ENCODE measurements at places on chromosomes 5 and 9.

GRCh38 chr9:92612292-92612691 is 57.6 kb downstream of the IPPK start:
- no peak for DNase-seq
- peaks cover 18% of the 10 kb centered on the region for H3K36me3 ChIP-seq
- no peak overlapping the region for H3K4me3 ChIP-seq
- H3K4me1 ChIP-seq, result no peaks in the 10 kb centered on the region

DNA sequence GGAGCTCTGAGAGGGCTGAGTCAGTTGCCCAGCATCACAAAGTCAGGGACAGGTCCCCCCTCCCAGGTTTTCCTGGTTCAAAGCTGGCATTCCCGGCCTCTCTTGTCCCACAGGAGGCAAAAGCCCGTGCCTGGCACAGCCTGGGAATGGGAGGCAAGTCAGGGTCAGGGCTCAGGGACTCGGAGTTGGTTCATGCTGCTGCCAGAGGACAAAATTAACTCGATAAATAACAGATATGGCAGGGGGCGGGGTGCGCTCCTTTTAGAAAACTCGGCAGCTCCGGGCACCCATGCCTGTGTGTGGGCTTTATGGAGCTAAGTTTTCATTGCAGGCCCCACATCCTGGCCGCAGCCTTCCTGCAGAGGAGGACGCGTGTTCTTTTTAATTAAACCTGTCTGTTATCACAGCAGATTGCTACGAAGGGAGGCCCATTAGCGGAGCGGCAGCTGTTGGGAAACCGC is 62.8 kb upstream of the LMX1B start:
- no peaks in the 10 kb centered on the region for H3K27me3 ChIP-seq
- no peak for DNase-seq
- no peak overlapping the region for H3K4me3 ChIP-seq
- no peak overlapping the region for H3K27ac ChIP-seq

DNA sequence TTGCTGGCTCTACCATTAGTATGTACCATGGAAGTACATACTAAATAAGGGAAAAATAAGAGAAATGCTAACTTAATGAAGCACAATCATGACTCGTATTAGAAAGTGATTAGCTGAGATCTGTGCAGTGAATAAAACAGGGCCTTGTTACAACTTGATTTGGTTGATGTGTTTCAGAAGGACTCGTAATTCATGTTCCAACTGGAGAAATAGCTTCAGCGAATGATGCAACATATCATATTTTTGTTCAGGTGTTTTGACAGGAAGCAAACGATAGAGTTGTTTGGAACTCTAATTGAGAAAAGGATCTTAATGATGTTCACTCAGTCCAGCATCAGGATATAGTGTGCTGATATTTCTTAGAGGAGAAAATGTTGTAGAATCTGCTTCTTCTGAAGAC is 474.6 kb upstream of the WWC1 start:
- no peaks in the 10 kb centered on the region for H3K27me3 ChIP-seq
- H3K4me3 ChIP-seq, result no peak overlapping the region
- peak overlapping the region; percentile 94 for H3K27ac ChIP-seq
- no peak for DNase-seq
- H3K36me3 ChIP-seq, result no peaks in the 10 kb centered on the region

GRCh38 chr5:13246053-13246452 is 698.4 kb downstream of the DNAH5 start:
- H3K36me3 ChIP-seq, result no peaks in the 10 kb centered on the region
- no peak overlapping the region for H3K4me3 ChIP-seq
- no peak for DNase-seq
- peaks cover 6% of the 10 kb centered on the region for H3K4me1 ChIP-seq
- H3K27ac ChIP-seq, result no peak overlapping the region

GRCh38 chr9:4678679-4679267 is 596 bp upstream of the CDC37L1 start:
- no peaks in the 10 kb centered on the region for H3K27me3 ChIP-seq
- no peaks in the 10 kb centered on the region for H3K36me3 ChIP-seq
- H3K4me3 ChIP-seq, result peak overlapping the region; percentile 68
- H3K27ac ChIP-seq, result peak overlapping the region; percentile 71
- no peak for DNase-seq
- peaks cover 21% of the 10 kb centered on the region for H3K4me1 ChIP-seq

DNA sequence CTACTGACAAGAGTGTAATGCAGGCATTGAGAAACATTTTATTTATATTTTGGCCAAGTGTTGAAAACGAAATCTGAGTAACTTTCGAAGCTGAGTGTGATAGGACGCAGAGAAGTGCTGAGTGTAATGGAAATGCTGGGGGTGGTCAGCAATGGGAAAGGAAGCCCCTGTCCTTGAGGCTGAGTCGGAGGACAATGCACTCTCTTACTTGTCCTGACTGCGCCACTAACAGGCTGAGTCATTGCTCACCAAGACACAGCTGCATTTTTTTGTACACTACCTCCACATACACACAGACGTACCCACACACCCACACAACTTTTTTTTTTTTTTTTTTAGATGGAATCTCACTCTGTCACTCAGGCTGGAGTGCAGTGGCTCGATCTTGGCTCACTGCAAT is 637.7 kb downstream of the SLCO4C1 start:
- H3K4me1 ChIP-seq, result no peaks in the 10 kb centered on the region
- H3K27ac ChIP-seq, result no peak overlapping the region
- peaks cover 13% of the 10 kb centered on the region for H3K27me3 ChIP-seq

GRCh38 chr5:14138608-14139540 is 4.3 kb upstream of the TRIO start:
- no peak overlapping the region for H3K4me3 ChIP-seq
- H3K36me3 ChIP-seq, result no peaks in the 10 kb centered on the region
- no peaks in the 10 kb centered on the region for H3K4me1 ChIP-seq
- DNase-seq, result no peak
- H3K27ac ChIP-seq, result no peak overlapping the region

DNA sequence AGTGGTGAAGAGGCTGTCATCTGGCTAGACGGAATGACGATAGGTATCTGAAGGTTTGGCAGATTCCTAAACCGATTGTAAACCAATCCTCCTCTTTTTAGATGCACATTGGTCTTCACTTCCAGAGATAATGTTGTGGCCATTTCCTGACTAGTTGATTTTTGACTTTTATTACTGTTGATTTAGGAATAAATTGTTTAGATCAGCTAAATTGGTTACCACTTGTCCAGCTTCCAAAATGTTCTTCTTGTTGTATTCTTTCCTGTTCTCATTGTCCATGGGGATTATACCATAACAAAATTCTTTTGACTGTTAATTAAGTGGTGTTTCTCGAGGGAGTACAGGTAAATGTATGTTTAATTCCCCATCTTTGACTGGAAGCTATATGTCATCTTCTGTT is 119.7 kb downstream of the MACROH2A1 start:
- H3K4me3 ChIP-seq, result no peak overlapping the region
- H3K36me3 ChIP-seq, result no peaks in the 10 kb centered on the region
- H3K4me1 ChIP-seq, result peaks cover 3% of the 10 kb centered on the region
- no peak overlapping the region for H3K27ac ChIP-seq

- no peak overlapping the region for H3K27ac ChIP-seq
- H3K27me3 ChIP-seq, result no peaks in the 10 kb centered on the region
- no peaks in the 10 kb centered on the region for H3K4me1 ChIP-seq
- no peak for DNase-seq
- H3K4me3 ChIP-seq, result no peak overlapping the region
- H3K36me3 ChIP-seq, result no peaks in the 10 kb centered on the region
These were observed 94.2 kb downstream of the CYLC2 start for GRCh38 chr9:103089357-103089756.

GRCh38 chr5:145118127-145118526 is 717.0 kb downstream of the PRELID2 start:
- H3K4me3 ChIP-seq, result no peak overlapping the region
- no peak for DNase-seq
- no peaks in the 10 kb centered on the region for H3K4me1 ChIP-seq
- H3K27ac ChIP-seq, result no peak overlapping the region
- H3K36me3 ChIP-seq, result no peaks in the 10 kb centered on the region

DNA sequence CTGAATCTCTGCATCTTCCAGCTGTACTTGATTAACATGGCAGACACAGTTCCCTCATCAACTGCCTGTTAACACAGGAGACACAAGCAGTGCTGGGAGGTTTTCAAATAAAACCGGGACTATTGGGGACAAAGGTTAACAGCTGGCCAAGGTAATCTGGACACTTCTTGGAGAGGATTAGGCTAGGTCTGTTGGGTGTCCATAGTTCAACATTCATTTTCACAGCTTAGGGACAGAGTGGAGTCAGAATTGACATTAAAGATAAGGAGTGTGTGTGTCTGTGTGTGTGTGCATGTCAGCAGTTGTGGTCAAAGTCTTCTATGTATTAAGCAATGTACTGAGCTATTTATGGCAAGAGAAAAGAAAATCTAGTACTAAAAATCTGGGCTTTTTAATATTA is 216.2 kb downstream of the MED10 start:
- no peaks in the 10 kb centered on the region for H3K27me3 ChIP-seq
- no peak overlapping the region for H3K27ac ChIP-seq
- H3K4me1 ChIP-seq, result peaks cover 29% of the 10 kb centered on the region
- no peaks in the 10 kb centered on the region for H3K36me3 ChIP-seq
- no peak for DNase-seq

- H3K4me3 ChIP-seq, result no peak overlapping the region
- H3K27ac ChIP-seq, result no peak overlapping the region
- no peaks in the 10 kb centered on the region for H3K36me3 ChIP-seq
- peaks cover 6% of the 10 kb centered on the region for H3K27me3 ChIP-seq
- no peaks in the 10 kb centered on the region for H3K4me1 ChIP-seq
- no peak for DNase-seq
These were observed 156.6 kb downstream of the SLF1 start for GRCh38 chr5:94775088-94775487.

GRCh38 chr9:130497139-130497538 is 52.4 kb downstream of the ASS1 start:
- DNase-seq, result no peak
- peaks cover 3% of the 10 kb centered on the region for H3K36me3 ChIP-seq
- no peaks in the 10 kb centered on the region for H3K4me1 ChIP-seq
- no peaks in the 10 kb centered on the region for H3K27me3 ChIP-seq
- H3K27ac ChIP-seq, result no peak overlapping the region

- H3K27ac ChIP-seq, result no peak overlapping the region
- no peaks in the 10 kb centered on the region for H3K4me1 ChIP-seq
- DNase-seq, result no peak
These were observed 59.7 kb downstream of the PPP2R2B start for GRCh38 chr5:146818822-146819221.

GRCh38 chr9:110213413-110214044 is 5.6 kb upstream of the C9orf152 start:
- no peaks in the 10 kb centered on the region for H3K4me1 ChIP-seq
- no peaks in the 10 kb centered on the region for H3K27me3 ChIP-seq
- H3K4me3 ChIP-seq, result no peak overlapping the region
- no peaks in the 10 kb centered on the region for H3K36me3 ChIP-seq

DNA sequence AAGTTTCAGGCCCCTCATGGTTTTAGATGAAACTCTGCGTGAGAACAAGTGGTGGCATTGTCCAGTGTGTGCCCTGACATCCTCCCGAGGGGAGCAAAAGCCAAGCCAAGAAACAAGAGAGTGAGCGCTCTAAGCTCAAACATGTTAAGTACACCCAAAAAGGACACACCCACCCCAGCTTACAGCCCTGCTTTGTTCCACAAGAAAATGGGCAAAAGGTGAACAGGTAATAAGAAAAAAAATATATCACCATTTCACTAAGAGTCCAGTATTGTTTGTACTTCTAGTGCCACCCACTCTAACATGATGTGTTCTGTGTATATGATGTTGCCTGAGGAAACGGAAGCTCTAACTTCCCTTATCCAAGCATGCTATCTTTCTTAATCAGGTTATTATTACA is 278.2 kb downstream of the SLIT3 start:
- no peak for DNase-seq
- no peaks in the 10 kb centered on the region for H3K4me1 ChIP-seq

GRCh38 chr5:1436036-1436435 is 9.2 kb downstream of the SLC6A3 start:
- H3K4me1 ChIP-seq, result peaks cover 5% of the 10 kb centered on the region
- no peak overlapping the region for H3K4me3 ChIP-seq
- no peak for DNase-seq
- peaks cover 8% of the 10 kb centered on the region for H3K27me3 ChIP-seq

GRCh38 chr5:26921439-26921838 is 116.9 kb downstream of the CDH9 start:
- H3K27me3 ChIP-seq, result no peaks in the 10 kb centered on the region
- no peaks in the 10 kb centered on the region for H3K36me3 ChIP-seq
- no peaks in the 10 kb centered on the region for H3K4me1 ChIP-seq
- no peak overlapping the region for H3K4me3 ChIP-seq
- H3K27ac ChIP-seq, result no peak overlapping the region

DNA sequence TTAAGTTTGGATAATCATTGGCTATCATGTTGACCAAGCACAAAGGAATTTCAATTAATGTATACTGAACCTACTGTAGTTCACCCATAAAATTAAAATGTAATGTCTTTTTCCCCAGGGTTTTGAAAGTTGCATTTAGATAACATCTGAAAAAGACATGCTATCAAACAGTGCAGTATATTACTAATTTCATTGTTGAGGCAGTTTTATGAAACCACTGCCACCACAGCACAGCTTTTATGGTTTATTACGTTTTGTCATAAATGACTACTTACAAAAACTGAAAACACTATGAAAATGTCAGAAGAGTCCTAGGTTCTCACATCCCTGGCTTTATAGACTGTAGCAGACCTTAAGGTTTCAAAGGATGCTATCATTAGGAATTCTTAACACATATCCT is 32.0 kb upstream of the HAPLN1 start:
- H3K4me1 ChIP-seq, result no peaks in the 10 kb centered on the region
- peaks cover 3% of the 10 kb centered on the region for H3K27me3 ChIP-seq
- no peak for DNase-seq
- no peak overlapping the region for H3K4me3 ChIP-seq
- no peak overlapping the region for H3K27ac ChIP-seq

GRCh38 chr5:174355995-174356394 is 310.5 kb downstream of the NSG2 start:
- H3K36me3 ChIP-seq, result no peaks in the 10 kb centered on the region
- no peak overlapping the region for H3K4me3 ChIP-seq
- peak overlapping the region; percentile 54 for H3K27ac ChIP-seq
- no peaks in the 10 kb centered on the region for H3K27me3 ChIP-seq
- no peak for DNase-seq

DNA sequence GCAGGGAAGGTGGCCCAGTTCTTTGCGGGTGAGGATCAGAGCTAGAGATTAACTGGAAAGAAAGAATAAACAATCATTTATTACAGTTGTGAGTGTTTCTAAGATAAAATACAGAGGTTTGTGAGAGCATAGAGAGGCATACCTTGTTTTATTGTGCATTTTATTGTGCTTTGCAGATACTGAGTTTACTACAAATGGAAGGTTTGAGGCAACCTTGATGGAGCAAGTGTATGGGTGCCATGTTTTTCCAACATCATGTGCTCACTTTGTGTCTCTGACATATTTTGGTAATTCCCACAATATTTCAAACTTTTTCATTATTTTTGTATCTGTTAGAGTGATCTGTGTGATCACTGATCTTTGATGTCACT is 715 bp upstream of the C5orf34 start:
- H3K4me3 ChIP-seq, result peak overlapping the region; percentile 58
- no peak for DNase-seq
- peaks cover 14% of the 10 kb centered on the region for H3K4me1 ChIP-seq
- no peaks in the 10 kb centered on the region for H3K27me3 ChIP-seq
- no peaks in the 10 kb centered on the region for H3K36me3 ChIP-seq

- H3K4me3 ChIP-seq, result no peak overlapping the region
- H3K27me3 ChIP-seq, result peaks cover 4% of the 10 kb centered on the region
- no peak for DNase-seq
- no peak overlapping the region for H3K27ac ChIP-seq
- no peaks in the 10 kb centered on the region for H3K36me3 ChIP-seq
These were observed 221.6 kb upstream of the RPS23 start for GRCh38 chr5:82499725-82500244.

All from RWPE2 (cell line).